Caki2 (cell line): ENCODE measurements at places on chromosomes 6 and 20. TPM values are rescaled to one million over a fixed set of nuclear protein-coding genes. Genes with fewer than 3 reads are reported as not detected.

COQ3 gene
- total RNA-seq, result 7.7 and 15.3 TPM in 2 replicates

GRCh38 chr6:134884752-134885151, 65.1 kb downstream of the ALDH8A1 start:
- DNase-seq, result no peak

- no peak for DNase-seq
Observed at GRCh38 chr6:86380571-86381125, 556.7 kb upstream of the HTR1E start.

GRCh38 chr20:13024596-13024995, 15.8 kb downstream of the SPTLC3 start:
- DNase-seq, result no peak

DNA sequence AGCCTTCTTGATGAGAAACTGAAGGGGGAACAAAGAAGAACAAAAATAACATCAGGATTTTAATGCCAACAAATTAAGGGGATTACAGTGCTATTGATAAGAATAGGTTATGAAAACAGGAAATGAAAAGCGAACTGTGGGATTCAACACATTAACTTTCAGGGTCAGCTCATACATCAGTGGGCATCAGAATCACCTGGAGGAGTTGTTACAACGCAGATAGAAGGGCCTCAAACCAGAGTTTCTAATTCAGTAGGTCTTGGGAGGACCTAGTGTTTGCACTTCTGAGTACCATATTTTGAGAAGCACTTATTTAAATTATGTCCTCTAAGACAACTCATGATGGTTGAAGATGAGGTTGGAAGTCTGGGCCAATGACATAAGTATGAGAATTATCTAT, 5.6 kb upstream of the TMEM244 start:
- no peak for DNase-seq

DNA sequence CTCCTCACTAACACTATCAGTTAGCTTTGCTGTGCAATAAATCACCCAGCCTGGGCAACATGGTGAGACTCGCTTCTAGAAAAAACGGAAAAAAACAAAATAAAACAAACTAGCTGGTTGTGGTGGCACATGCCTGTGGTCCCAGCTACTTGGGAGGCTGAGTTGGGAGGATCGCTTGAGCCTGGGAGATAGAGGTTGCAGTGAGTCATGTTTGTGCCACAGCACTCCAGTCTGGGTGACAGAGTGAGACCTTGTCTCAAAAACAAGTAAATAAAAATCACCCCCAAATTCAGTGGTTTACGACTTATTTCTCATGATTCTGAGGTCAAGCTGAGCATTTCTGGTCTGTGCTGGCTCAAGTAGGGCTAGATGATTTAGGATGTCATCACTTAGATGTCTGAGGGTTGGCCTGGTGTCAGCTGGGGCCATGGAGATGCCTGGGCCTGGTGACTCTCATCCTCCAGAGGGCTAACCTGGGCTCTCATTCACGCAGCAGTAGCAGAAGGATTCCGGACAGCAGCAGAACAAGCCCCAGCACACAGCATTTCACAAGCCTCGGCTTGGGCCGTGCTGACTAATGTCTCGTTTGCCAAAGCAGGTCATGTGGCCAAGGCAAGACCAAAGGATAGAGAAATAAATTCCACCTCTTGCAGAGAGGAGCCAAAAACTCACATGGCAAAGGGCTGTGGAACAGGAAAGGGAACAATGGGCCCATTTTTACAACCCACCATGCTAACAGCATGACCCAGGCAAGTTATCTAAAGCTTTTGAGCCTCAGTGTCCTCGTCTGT, 32.5 kb downstream of the MGME1 start:
- DNase-seq, result no peak

DNA sequence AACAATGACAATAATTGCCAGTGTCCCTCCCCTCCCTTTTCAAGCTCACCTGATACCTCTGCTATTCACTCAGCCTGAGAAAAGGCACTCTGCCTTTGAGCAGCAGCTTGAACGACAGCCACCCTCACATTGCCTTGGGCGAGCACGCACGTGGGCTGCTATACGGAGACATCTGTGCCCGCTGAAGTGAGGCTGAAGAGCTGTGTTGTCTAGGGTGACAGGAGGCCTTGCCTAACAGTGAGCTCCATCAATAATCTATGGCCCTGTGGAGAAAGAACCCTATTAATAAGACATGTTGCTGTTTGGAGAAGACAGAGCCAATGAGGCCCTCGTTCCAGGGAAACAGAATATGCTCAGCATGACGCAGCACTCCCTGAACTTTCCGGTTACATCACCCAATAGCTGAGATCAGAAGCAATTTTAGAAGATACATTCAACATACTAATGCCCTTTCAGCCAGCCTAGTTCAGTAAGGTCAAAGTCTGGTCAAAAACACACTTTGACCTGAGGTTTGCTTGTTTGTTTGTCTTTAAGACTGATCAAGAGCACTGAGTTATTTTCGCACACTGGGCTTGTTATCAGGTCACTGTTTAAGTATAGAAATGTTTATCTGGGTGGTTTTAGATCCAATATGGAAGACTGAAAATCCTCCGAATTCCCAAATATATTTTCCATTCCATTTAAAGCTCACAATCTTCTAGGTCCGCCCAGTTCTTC, 30.6 kb downstream of the RBM24 start:
- peak; percentile 88 for DNase-seq
